Activated T-cell treated with anti-CD3 and anti-CD28 coated beads, Interleukin-2, amount 50 U/mL, for 48 hours (primary cell): ENCODE measurements at places on chromosomes 2 and 18.

GRCh38 chr2:202035089-202035940 is 1.7 kb downstream of the FZD7 start:
- DNase-seq: peak; percentile 39

GRCh38 chr2:217283460-217283859 is 423.6 kb upstream of the TNP1 start:
- no peak for DNase-seq

DNA sequence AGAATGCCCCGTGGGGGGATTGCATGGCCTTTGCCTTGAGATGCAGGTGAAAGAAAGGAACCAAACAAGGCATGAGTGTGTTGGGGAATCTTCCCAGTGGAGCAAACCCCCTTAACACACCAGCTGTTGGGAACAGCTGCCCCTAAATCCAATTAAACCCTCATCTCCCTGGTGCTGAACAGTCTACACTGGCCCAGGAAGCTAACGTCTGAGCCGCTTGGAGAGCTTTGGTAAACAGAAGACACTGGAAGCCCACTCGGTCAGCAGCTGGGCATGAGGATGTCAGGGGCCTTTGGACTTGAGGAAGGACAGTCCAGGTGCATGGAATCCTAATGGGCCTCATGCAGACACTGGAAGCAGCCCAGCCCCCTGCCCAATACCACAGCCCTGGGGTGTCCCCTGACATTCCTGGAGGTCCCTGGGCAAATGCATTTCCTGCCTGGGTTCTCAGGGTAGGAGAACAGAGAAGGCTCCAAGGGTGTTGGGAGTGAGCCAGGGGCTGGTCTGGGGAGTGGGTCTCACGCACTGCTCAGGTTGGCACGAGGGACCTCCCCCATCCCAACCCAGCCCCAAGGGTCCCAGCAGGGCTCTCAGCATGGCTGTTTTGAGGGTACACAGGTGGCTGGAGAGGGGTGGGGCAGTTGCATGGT is 37.7 kb downstream of the GBX2 start:
- no peak for DNase-seq

- DNase-seq: no peak
Measured at GRCh38 chr2:223542501-223542900, 59.7 kb downstream of the SCG2 start.
